ENCODE measurements at places on chromosomes 7 and 10.
A peak's percentile ranks its signal among the peaks of the same experiment; 100 is the strongest.

- DNase-seq, result no peak
- H3K27me3 ChIP-seq, result no peaks in the 10 kb centered on the region
- H3K4me3 ChIP-seq, result no peak overlapping the region
Measured at GRCh38 chr7:135355377-135356048, 121.9 kb downstream of the STRA8 start.

DNA sequence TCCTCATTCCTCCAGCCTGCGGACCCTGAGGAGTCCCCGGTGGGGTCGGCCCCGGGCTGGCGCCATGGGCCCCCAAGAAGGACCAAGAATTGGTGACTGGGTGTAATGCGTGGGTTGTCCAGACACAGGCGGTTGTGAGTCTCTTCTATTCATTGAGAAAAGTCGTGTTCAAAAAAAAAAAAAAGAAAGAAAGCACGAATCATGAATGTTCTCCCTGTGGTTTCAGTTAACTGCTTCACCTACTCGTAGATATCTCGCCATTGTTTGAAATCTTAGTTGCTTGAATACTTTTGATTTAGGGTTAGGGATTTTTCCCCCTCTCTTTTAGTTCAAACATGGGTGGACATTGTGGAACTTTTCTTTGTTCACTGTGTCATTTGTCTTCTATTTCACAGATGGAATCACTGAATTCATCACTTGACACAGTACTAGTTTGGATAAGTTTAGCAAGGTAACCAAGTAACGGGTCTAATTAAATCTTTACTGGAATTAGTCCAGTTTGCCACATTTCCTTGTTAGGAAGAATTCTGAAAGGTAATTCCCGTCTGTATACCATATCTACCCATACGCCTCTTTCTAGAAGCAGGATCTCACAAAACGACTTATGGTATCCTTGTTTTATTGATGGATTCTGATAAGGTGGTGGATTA, 775 bp downstream of the STARD3NL start:
- H3K4me1 ChIP-seq, result peaks cover 27% of the 10 kb centered on the region
- no peaks in the 10 kb centered on the region for H3K27me3 ChIP-seq
- H3K36me3 ChIP-seq, result no peaks in the 10 kb centered on the region
- peak; percentile 16 for DNase-seq

- DNase-seq, result no peak
- no peak overlapping the region for H3K27ac ChIP-seq
- no peak overlapping the region for H3K4me3 ChIP-seq
- H3K36me3 ChIP-seq, result peaks cover under 1% of the 10 kb centered on the region
- H3K27me3 ChIP-seq, result no peaks in the 10 kb centered on the region
Measured at GRCh38 chr10:11521860-11522259, 89.6 kb downstream of the USP6NL start.

GRCh38 chr10:24306507-24306875, 97.6 kb downstream of the KIAA1217 start:
- H3K27ac ChIP-seq, result no peak overlapping the region
- no peaks in the 10 kb centered on the region for H3K36me3 ChIP-seq
- no peaks in the 10 kb centered on the region for H3K4me1 ChIP-seq
- no peak for DNase-seq

DNA sequence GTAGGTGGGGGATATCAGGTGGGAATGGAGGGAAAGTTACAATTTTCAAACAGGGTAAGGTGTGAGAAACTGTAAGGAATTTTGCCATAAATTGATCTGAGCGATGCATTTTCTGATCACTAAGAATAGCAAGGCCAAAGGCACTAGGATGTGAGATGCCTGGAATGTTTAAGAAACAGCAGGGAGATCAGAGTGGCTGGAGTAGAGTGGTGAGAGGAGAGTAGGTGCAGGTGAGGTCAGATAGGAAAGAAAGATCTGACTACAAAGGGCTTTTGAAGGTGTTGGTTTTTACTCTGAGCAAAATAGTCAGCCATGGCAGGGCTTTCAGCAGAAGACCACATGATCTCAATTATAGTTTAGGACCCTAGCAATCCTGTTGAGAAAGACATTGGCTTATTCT, 55.0 kb downstream of the HDAC9 start:
- no peaks in the 10 kb centered on the region for H3K36me3 ChIP-seq
- no peak overlapping the region for H3K27ac ChIP-seq
- DNase-seq, result no peak
- no peaks in the 10 kb centered on the region for H3K27me3 ChIP-seq
- H3K4me1 ChIP-seq, result peaks cover 25% of the 10 kb centered on the region

GRCh38 chr10:58859526-58859925, 316.9 kb upstream of the PHYHIPL start:
- H3K36me3 ChIP-seq, result no peaks in the 10 kb centered on the region
- H3K27ac ChIP-seq, result no peak overlapping the region
- H3K4me1 ChIP-seq, result no peaks in the 10 kb centered on the region
- DNase-seq, result no peak
- no peak overlapping the region for H3K4me3 ChIP-seq
- H3K27me3 ChIP-seq, result no peaks in the 10 kb centered on the region

- H3K27me3 ChIP-seq, result no peaks in the 10 kb centered on the region
- H3K4me1 ChIP-seq, result peaks cover 52% of the 10 kb centered on the region
- peak overlapping the region; percentile 95 for H3K4me3 ChIP-seq
- DNase-seq, result no peak
Measured at GRCh38 chr7:99143521-99143852, 421 bp downstream of the SMURF1 start.

DNA sequence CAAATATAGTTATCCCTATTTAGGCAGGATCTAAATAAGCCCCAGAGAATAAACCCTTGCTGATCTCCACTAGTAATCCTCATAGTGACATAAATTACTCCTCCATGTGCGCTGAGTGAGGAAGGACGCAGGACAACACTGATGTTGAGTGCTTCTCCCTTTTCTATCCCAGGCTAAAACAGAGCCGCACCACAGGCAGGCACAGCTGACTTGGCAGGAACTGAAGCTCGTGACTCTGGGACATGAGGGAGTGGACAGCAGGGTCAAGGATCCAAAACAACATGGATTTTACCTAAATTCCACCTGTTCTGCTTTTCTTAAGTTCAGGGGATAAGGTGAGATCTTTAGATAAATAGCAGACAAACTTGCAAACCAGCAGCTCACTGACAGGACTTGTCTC, 46.0 kb downstream of the VOPP1 start:
- peak; percentile 17 for DNase-seq
- no peak overlapping the region for H3K27ac ChIP-seq
- no peak overlapping the region for H3K4me3 ChIP-seq
- H3K4me1 ChIP-seq, result peaks cover 24% of the 10 kb centered on the region

DNA sequence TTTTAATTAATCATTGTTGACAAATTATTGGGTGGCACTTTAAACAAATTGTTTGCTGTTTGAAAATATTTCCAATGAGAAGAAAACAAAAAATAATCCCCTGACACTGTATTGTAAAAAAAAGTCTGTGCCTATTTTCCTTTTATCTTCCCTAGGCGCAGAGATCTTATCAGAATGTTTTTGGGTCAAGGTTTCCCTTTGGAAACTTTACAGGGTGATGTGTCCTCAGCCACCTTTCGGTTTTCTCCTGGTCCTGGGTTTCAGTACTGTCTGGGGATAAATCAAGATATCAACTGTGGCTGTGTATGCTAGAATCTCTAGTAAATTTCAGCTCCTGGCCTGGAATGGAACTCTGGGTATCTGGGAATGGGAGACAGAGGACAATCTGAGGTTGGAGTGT, 1.4 kb downstream of the ZNF107 start:
- no peaks in the 10 kb centered on the region for H3K27me3 ChIP-seq
- no peaks in the 10 kb centered on the region for H3K4me1 ChIP-seq
- DNase-seq, result no peak
- H3K27ac ChIP-seq, result no peak overlapping the region
- peaks cover 23% of the 10 kb centered on the region for H3K36me3 ChIP-seq

DNA sequence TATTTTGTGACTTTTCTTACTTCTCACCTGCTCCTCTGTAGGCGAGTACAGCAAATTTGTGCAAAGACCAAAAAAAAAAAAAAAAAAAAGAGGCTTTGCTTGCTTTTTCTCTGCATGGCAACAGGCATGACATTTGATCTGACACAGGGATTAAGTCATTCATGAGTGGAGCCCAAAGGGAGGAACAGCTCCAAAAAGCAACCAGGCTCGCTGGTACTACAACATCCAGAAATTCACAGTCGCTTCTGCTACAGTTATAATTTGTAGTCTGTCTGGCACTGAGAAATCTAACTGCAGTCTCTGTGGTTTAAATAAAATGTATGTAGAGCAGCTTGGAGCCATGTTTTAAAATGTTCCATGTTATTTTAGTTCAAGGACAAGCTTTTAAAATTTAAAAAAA, 31.7 kb downstream of the MKX start:
- DNase-seq, result peak; percentile 20
- no peak overlapping the region for H3K27ac ChIP-seq
- H3K4me1 ChIP-seq, result no peaks in the 10 kb centered on the region
- H3K27me3 ChIP-seq, result no peaks in the 10 kb centered on the region
- no peak overlapping the region for H3K4me3 ChIP-seq
- no peaks in the 10 kb centered on the region for H3K36me3 ChIP-seq

DNA sequence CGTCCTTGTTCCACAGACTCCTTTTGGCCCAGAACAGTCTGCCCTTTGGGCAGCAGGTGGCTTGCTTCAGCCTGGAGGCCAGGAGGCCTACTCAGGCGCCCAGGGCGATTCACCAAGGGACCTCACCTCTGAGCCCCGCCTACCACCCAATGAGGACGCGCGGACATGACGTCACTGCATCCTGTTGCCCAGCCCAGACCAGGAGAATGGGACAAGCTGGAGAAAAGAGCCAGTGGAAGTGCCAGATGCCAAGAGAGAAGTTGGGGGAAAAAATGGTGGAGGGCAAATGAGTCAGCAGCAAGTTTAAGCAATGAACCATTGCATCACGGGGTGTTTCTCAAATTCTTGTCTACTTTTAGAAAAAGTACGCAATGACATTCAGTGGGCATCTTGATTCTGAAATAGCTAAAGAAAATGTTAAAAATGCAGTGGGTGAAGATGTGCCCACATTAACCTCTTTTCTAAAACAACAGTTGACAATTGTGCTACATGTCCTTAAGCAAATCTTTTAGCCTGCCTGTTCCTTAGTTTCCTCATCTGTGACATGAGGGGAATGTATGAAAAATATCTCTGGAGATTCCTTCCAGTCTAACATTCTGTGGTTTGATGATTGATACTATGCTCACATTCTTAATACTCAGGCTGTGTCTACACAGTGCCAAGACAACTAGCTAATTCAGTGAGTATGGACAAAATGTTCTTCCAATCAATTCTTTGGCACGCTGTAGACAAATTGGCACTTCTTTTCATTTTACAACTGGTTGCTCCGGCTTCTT, 23.9 kb upstream of the LEP start:
- peak overlapping the region; percentile 48 for H3K27ac ChIP-seq
- no peak for DNase-seq
- H3K4me3 ChIP-seq, result no peak overlapping the region
- H3K4me1 ChIP-seq, result peaks cover 3% of the 10 kb centered on the region
- no peaks in the 10 kb centered on the region for H3K36me3 ChIP-seq

DNA sequence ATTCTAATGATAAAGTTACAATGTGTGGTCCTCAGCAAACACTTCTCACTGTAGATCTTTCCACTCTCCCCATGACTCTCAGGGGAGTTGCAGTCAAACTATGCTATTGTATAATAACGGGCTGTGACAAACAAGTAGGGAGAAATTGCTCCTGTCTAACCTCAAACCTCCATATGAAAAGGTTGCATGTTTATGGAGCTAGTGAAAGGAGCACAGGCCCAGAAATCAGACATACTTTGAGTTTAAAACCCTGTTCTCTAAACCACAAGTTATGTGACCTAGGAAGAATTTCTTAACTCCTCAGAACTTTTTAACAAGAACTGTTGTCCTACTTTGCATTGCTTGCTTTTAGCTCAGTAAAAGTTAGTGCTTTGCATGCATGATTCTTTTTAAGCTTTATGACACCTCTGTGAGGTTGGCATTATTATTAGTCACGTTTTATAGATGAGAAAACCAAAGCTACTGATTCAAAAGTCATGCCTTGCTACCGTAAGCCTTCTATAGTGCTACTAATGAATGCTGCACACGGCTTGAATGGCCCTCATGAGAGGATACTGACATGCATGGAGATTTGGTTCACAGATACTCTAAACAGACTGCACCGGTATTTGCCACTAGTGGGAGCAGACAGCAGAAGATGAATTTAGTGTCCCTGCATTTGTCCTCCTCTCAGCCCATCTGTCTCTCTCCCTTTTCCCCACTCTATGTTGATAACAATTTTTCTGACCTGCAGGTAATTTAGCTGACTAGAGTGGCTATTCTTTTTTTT, 129.5 kb upstream of the PCGF5 start:
- no peak overlapping the region for H3K27ac ChIP-seq
- no peaks in the 10 kb centered on the region for H3K4me1 ChIP-seq
- DNase-seq, result no peak
- H3K27me3 ChIP-seq, result no peaks in the 10 kb centered on the region
- no peaks in the 10 kb centered on the region for H3K36me3 ChIP-seq
- H3K4me3 ChIP-seq, result no peak overlapping the region

DNA sequence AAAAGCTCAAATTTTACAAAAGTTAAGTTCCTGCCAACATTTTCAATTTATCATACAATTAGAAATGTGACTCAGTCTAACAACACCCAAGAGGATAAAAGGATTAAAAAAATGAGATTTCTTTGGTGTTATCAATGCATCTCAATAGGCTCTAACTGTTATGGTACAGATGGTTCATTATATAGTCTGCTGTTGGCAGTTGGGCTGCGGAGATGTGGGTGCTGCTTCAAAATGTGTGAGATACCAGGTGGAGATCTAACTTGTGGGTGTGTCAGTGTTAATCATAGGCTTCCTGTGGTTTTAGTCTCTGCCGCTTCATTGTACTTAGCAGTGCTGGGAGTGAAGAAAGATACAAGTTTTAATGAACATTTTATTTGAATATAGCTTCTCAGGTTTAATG, 231.2 kb downstream of the EXOC4 start:
- H3K4me1 ChIP-seq, result peaks cover 5% of the 10 kb centered on the region
- no peaks in the 10 kb centered on the region for H3K27me3 ChIP-seq
- H3K4me3 ChIP-seq, result no peak overlapping the region
- peaks cover 25% of the 10 kb centered on the region for H3K36me3 ChIP-seq

DNA sequence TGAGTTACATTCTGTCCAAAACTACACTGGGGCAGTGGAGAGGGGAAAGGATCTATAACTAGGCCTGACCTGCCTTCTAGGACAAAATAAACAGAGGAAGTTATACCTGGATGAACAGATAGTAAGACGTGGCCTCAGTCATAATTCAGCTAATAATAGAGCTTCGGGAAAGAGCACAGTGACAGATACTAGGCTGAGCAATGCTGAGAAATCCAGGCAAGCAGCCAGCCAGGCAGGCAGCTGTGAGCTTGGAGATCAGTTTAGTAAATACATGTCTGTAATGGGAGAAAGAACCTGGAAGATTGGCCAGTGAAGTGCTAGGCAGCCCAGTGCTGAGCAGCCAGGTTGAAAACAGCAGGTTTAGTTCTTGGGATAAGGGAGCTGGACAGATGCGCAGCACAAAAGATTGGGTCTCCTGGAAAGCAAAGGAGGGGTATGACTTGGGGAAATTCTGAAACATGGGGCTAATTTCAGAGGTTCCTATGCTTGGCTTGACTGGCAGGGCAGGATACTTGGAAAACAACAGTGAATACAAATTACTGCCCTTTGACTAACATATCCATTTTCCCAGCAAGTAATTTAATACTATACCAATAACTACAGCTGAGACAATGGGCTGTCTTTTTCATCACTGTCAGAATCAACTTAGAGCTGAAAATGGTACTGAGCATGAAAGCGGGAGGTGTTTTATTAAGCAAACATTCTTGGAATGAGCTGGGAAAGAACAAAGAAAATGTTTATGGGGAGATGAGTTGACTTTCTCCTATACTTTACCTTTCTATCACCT, 140.8 kb downstream of the DGKB start:
- no peaks in the 10 kb centered on the region for H3K27me3 ChIP-seq
- H3K4me1 ChIP-seq, result peaks cover 3% of the 10 kb centered on the region
- H3K27ac ChIP-seq, result no peak overlapping the region

- no peaks in the 10 kb centered on the region for H3K4me1 ChIP-seq
- no peaks in the 10 kb centered on the region for H3K27me3 ChIP-seq
- H3K36me3 ChIP-seq, result no peaks in the 10 kb centered on the region
Measured at GRCh38 chr7:26451997-26452396, 160.3 kb downstream of the SNX10 start.
